ENCODE measurements at places on chromosomes 6 and 20.

DNA sequence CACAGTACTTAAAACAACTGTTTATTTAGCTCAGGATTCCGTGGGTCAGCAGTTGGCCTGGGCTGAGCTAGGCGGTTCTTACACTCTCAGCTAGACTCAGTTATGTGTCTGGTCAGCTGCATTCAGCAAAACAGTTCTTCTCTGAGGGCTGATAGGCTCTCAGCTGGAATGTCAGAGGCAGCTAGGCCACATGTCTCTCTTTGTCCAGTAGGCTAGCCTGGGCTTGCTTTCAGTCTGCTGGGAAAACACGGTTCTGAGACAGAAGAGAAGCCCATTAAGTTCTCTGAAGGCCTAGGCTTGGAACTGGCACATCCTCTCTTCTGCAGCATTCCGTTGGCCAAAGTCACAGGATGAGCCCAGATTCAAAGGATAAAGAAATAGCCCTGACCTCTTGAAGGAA is 65.6 kb downstream of the TULP4 start:
- no peak for DNase-seq

DNA sequence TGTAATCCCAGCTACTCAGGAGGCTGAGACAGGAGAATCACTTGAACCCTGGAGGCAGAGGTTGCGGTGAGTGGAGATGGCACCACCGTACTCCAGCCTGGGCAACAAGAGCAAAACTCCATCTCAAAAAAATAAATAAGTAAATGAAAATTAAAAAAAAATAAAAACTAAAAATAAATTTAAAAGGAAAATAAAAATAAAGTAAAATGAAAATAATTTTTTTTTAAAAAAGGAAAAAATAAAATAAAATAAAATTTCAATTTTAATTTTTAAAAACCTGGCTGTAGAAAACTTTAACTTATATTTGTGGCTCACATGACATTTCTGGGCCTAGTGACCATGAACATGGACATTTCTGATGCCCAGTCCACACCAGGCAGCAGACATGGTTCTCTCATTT is 16.1 kb downstream of the HCK start:
- no peak for DNase-seq

DNA sequence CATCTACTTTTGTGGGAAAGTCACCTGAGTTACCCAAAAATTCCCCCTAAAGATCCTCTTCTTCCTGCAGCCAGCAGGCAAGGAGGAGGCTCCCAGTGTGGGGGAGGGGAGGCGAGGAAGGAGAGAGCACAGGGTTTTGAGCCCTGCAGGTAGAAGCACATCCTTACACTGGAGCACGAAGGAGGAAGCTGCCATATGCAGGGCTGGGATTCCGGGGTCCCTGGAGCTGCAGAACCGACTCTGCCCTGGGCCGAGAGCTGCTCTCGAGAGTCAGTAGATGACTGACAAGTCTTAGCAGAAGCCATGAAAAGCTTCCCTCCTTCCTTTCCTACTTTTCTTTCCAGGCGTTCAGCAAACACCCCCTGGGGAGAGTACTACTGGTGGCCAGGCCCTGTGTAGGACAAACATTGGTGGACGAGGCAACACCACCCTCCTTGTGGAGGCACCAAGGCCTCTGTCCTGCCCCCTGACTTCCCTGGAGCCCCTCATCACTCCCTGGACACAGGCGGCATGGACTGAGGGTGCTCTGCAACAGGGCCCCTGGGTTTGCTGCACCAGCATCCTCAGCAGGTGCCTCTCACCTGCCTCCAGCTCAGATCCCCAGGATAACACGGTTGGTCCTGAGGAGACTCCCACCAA is 211.7 kb upstream of the CST7 start:
- no peak for DNase-seq

- no peak for DNase-seq
These were observed 126.6 kb upstream of the SPACA1 start for GRCh38 chr6:87921034-87921433.

GRCh38 chr6:165227644-165228329 is 81.6 kb downstream of the C6orf118 start:
- DNase-seq = no peak
